ENCODE measurements at places on chromosomes 7 and 10. TPM values are rescaled to one million over a fixed set of nuclear protein-coding genes. Genes with fewer than 3 reads are reported as not detected.

SHLD2 gene
- 27.8 TPM for total RNA-seq

MRPL43 gene
- 71.5 TPM for total RNA-seq

C7orf33 gene
- total RNA-seq: not detected

GRM8 gene
- 2.2 TPM for total RNA-seq

SSC4D gene
- total RNA-seq: 0.42 TPM

PPP1R17 gene
- total RNA-seq: not detected

TCAF2 gene
- 0.32 TPM for total RNA-seq

GRCh38 chr10:67114945-67115344 is 189.1 kb downstream of the LRRTM3 start:
- H3K27me3 ChIP-seq: no peaks in the 10 kb centered on the region
- H3K4me3 ChIP-seq: no peak overlapping the region
- no peaks in the 10 kb centered on the region for H3K4me1 ChIP-seq
- DNase-seq: no peak

- H3K27ac ChIP-seq: peak overlapping the region; percentile 91
- H3K36me3 ChIP-seq: no peaks in the 10 kb centered on the region
- peaks cover 23% of the 10 kb centered on the region for H3K4me1 ChIP-seq
- DNase-seq: peak; percentile 37
- H3K4me3 ChIP-seq: peak overlapping the region; percentile 93
These were observed 1.5 kb downstream of the PLEKHA8 start for GRCh38 chr7:30029696-30030095.

DNA sequence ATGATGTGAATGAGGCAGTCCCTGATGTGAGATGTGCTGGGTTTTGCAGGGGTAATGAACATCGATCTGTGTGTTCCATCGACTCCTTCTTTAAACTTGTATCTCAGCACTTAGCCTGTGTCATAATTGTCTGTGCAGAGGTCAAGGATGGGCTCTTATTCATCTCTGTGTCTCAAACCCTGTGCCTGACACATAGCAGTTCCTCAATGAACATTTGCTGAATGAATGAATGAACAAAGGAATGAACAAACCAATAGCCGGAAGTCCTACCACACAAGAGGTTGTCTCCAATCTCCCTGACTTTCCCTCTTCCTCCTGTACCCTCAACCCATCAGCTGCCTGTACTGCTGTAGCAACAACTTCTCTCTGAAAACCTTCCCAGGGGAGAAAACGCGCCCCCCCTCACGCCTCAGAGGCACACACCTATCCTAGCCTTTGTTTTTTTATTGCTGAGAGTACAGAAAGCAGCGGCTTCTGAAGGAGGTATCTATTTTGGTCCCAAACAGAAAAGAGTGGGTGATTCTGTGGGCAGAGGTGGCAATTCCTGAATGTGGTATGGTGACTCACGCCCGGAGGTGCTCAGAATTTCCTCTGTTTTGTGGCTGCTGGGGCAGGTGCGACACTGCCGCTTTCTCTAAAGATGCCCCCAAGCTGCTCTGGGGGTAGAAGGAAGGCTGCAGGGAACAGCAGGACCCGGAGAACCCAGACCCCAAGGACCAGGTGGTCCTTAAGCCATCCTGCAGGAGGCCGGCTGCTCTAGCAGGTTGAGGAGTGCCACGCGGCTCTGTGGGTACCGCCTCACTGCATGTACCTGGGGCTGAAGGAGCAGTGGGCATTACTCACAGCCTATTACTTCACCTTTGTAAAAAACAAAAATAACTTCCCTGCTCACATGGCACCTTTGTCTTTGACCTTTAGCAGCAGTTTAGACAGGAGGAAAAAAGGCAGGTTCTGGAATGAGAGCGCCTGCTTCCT is 9.6 kb downstream of the IL2RA start:
- H3K4me1 ChIP-seq: no peaks in the 10 kb centered on the region
- no peaks in the 10 kb centered on the region for H3K27me3 ChIP-seq
- peak; percentile 20 for DNase-seq
- no peak overlapping the region for H3K4me3 ChIP-seq

- no peaks in the 10 kb centered on the region for H3K4me1 ChIP-seq
- H3K27ac ChIP-seq: no peak overlapping the region
- no peak for DNase-seq
- no peaks in the 10 kb centered on the region for H3K27me3 ChIP-seq
These were observed 153.0 kb downstream of the ATE1 start for GRCh38 chr10:121774813-121775212.

GRCh38 chr7:140655511-140656408 is 15.1 kb upstream of the DENND2A start:
- H3K4me1 ChIP-seq: peaks cover 15% of the 10 kb centered on the region
- DNase-seq: no peak

- DNase-seq: no peak
- no peaks in the 10 kb centered on the region for H3K27me3 ChIP-seq
- no peaks in the 10 kb centered on the region for H3K4me1 ChIP-seq
- H3K4me3 ChIP-seq: no peak overlapping the region
- H3K36me3 ChIP-seq: no peaks in the 10 kb centered on the region
These were observed 130.5 kb downstream of the CUX1 start for GRCh38 chr7:101947899-101948298.

DNA sequence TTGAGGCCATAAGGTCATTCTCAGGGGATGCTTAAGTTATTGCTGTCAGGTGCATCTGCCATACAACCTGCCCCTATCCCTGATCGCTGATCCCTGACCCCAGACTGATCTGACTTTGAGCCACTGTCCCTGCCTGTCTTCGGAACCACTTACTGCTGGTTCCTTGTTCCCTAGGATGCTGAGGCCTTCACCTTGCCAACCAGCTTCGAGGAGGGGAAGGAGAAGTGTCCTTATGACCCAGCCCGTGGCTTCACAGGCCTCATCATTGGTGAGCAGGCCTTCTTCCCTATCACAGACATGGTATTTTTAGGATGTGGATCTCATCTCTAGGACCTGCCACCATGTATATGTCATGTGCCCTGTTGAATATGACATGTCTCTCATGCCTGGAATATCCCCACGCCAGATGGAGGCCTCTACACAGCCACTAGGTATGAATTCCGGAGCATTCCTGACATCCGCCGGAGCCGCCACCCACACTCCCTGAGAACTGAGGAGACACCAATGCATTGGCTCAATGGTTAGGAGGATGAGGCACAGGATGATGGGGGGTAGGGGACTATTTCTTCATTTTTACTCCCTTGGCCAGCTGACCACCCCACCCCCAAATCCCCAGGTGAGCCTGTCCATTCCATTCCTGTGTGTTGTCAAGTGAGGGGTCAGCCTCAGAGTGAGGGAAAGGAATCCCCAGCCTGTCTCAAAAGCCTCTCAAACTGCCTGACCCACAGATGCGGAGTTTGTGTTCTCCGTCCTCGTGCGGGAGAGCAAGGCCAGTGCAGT is 9.0 kb downstream of the MRPL43 start:
- no peaks in the 10 kb centered on the region for H3K4me1 ChIP-seq
- no peaks in the 10 kb centered on the region for H3K27me3 ChIP-seq
- H3K36me3 ChIP-seq: peaks cover 18% of the 10 kb centered on the region
- H3K4me3 ChIP-seq: no peak overlapping the region
- DNase-seq: no peak
- H3K27ac ChIP-seq: no peak overlapping the region

DNA sequence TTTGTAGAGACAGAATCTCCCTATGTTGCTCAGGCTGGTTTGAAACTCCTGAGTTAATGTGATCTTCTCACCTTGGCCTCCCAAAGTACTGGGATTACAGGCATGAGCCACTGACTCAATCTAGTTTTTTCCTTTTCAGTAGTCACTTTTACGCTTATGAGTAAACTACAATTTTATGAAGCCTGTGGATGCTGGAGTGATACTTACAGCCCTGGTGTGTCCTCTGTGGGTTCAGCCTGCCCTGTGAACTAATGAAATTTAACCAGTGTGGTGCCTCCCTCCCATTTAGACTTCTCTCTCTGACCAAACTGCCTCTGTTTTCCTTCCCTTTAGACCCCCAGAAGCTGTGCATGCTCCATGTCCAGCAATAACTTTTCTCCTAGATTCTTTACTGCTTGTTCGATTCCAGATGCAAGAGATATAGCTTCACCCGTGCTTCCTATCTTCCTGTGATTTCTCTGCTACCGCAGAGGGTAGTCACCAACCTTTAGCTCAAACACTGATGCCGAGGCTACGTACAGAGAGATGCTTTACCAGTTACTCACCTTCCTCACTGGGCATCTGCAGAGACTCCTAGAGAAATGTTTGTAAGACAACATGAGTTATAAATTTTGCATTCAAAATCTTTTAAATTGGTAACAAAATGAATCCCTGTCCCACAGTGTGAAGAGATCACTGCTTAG is 90.8 kb downstream of the KIAA1217 start:
- H3K36me3 ChIP-seq: no peaks in the 10 kb centered on the region
- no peak for DNase-seq
- H3K27me3 ChIP-seq: no peaks in the 10 kb centered on the region
- H3K27ac ChIP-seq: no peak overlapping the region
- H3K4me3 ChIP-seq: no peak overlapping the region

GRCh38 chr10:114429581-114430335 is 25.5 kb upstream of the AFAP1L2 start:
- no peaks in the 10 kb centered on the region for H3K27me3 ChIP-seq
- no peaks in the 10 kb centered on the region for H3K4me1 ChIP-seq
- no peak overlapping the region for H3K27ac ChIP-seq
- H3K4me3 ChIP-seq: no peak overlapping the region

DNA sequence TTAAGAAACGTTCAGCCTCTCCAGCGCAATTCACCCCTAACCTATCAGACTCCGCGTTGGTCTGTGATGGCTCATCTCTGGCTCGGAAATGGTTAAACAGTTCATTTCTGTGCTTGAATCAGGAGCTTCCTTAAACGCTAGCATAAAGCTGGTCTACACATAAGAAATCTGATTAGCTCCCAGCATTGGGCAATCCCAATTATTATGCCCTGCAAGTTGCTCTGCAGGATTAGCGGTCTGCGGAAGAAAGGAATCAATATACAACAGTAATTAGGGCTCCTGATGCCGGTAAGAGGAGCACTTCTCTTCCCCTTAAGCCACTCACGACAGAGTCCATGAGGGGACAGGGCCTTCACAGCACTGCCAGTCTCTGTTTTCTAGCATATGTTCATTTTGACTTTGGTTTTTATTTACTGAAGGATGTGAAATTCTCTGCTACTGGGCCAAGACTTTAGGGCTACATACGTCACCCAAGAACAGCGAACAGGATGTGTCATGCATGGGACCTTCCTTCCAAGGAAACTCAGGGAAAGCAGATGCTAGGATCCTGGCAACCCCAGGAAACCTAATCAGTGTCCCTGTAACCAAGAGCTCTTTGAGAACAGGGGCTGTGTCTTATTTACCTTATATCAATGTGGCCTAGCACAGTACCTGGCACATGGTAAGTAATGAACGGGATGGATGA is 324.4 kb downstream of the KCNMA1 start:
- no peaks in the 10 kb centered on the region for H3K36me3 ChIP-seq
- H3K27ac ChIP-seq: no peak overlapping the region
- H3K27me3 ChIP-seq: no peaks in the 10 kb centered on the region

GRCh38 chr10:73759512-73760115 is 15.4 kb downstream of the SEC24C start:
- H3K36me3 ChIP-seq: peaks cover 41% of the 10 kb centered on the region
- H3K27me3 ChIP-seq: no peaks in the 10 kb centered on the region
- no peak overlapping the region for H3K4me3 ChIP-seq
- no peak for DNase-seq

DNA sequence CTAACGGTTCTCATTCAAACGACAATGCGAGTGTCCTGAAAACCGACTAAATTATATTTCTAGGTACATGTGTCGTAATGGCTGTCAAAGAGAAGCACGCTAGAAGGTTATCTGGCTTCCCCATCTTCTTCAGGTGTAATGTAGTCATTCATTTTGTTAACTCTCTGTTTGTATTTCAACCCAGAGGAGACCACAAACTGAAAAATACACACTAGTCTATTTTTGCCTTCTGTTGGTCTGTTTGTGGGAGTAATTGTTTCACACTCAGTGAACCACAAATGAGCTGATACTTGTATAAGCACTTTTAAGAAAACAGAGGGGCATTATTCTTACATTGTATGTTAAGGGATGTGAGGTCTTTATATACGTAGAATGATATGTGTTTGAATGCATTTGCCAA is 305.9 kb downstream of the GATA3 start:
- H3K27ac ChIP-seq: no peak overlapping the region
- no peak for DNase-seq
- H3K4me1 ChIP-seq: no peaks in the 10 kb centered on the region
- H3K4me3 ChIP-seq: no peak overlapping the region
- H3K27me3 ChIP-seq: no peaks in the 10 kb centered on the region

GRCh38 chr10:100318207-100318606 is 11.8 kb downstream of the PKD2L1 start:
- DNase-seq: no peak
- no peak overlapping the region for H3K4me3 ChIP-seq
- H3K4me1 ChIP-seq: no peaks in the 10 kb centered on the region
- H3K27ac ChIP-seq: no peak overlapping the region
- no peaks in the 10 kb centered on the region for H3K36me3 ChIP-seq

DNA sequence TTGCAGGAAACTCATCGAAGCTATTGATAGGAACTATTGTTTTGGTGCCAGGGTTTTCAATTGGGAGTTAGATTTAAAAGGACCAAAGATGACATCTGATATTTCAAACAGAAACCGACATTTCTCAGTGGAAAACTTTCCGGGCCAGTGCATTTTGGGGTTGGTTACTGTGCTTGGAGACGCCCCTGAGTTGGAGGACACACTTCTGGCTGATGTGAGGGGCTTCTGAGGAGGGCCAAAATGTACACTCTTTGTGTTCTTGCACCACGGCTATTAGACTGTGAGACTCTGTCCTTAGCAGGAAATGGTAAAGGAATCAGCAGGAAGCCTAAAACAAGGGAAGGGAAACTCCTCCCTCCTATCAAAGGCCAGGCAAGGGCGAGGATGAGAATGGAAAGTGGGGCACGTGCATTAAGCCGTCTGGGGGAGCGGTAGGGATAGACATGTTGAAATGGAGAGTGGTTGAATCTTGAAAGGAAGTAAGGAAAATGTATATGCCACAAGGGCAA is 1.8 kb upstream of the SRGN start:
- H3K36me3 ChIP-seq: no peaks in the 10 kb centered on the region
- no peaks in the 10 kb centered on the region for H3K4me1 ChIP-seq
- H3K27ac ChIP-seq: no peak overlapping the region
- DNase-seq: no peak

DNA sequence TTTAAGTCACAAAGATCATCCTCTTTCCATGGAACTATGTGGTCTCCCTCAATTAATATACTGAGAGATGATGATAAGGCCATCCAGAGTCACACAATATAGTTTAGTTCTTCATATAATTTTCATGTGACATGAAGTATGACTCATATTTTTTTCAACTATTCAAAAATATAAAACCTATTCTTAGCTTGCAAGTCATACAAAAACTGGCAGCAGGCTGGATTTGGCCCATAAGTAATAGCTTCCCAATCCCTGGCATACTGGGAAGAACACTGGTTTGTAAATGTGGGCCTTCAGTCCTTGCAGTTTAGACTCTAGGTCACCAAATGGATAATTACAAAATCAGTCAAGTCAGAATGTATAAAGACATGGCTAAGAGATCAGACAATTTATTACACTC is 356.6 kb downstream of the PPP1R3A start:
- H3K36me3 ChIP-seq: no peaks in the 10 kb centered on the region
- H3K4me1 ChIP-seq: no peaks in the 10 kb centered on the region
- H3K27ac ChIP-seq: no peak overlapping the region
- H3K27me3 ChIP-seq: no peaks in the 10 kb centered on the region
- no peak for DNase-seq
